HT-29 (cell line): ENCODE measurements at places on chromosomes 4 and X. TPM values are rescaled to one million over a fixed set of nuclear protein-coding genes. Genes with fewer than 3 reads are reported as not detected.

CT45A1 gene
- not detected in 2 replicates for total RNA-seq

JCHAIN gene
- total RNA-seq = not detected in 2 replicates

SMIM10L2A gene
- total RNA-seq = 0.03 and 0.08 TPM in 2 replicates

TBC1D8B gene
- total RNA-seq = 1.5 and 2.5 TPM in 2 replicates

CHST7 gene
- 0.89 and 2.3 TPM in 2 replicates for total RNA-seq

SPON2 gene
- 1.2 and 2.9 TPM in 2 replicates for total RNA-seq

PWWP3B gene
- not detected in 2 replicates for total RNA-seq

EREG gene
- total RNA-seq = 67.4 and 74.0 TPM in 2 replicates

USP17L25 gene
- not detected in 2 replicates for total RNA-seq

AWAT2 gene
- not detected in 2 replicates for total RNA-seq

ANKRD37 gene
- total RNA-seq = 6.7 and 10.4 TPM in 2 replicates

CTAG1A gene
- total RNA-seq = not detected in 2 replicates

SSX1 gene
- not detected in 2 replicates for total RNA-seq
